ENCODE measurements at places on chromosomes 11 and 22.

DNA sequence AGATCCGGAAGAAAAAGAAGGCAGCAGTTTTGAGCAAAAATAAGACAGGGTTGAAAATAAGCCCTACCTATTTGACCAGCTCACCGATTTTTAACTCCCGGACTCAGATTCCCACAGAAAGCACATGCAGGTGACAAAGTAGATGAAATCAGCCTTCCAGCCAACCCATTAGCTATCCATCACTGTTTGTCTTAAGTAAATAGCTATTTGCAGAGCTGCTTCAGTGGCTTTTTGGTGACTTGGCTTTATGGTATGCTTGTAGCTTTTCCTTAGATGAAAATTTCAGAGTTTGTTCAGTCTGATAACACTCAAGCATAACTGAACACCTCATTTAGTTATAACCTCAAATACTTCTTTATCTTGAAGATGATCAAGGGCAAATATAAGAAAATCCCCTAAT is 192.6 kb downstream of the HIPK3 start:
- no peak for DNase-seq

- DNase-seq, result no peak
Measured at GRCh38 chr11:131886201-131886600, 515.8 kb downstream of the NTM start.

DNA sequence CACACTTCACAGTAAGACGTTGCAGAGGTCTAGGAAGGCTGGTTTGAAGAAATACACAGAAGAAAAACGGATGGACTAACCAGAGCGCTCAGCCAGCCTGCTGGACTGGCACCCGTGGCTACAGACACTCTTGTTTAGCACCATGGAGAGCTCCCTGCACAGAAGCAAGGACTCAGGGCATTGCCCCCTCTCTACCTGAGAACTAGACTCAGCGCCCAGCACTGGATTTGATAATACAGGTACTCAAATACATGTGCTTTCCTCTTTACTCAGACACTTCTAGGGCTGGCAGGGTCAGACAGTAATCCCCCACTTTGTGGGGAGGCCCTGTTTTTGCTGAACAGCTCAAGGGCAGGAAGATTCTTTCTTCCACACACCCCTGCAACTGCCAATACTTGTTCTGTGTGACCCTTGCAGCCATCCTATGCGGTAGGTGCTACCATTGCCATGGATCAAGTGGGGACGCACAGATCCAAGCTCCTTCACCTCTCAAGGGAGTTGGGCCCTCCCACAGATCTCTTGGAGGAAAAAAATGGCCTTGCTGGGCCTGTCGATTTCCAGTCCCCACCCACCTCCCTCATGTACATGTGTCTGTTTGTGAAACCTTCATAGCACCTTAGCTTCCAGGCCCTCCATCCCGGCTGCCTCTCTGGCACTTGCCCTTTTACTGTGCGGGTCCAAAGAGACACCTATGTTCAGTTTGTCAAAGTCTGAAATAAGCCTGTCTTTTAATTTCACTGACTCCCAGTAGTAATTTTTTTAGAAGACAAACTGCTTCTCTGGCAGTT is 5.1 kb upstream of the P2RX6 start:
- DNase-seq, result peak; percentile 85

GRCh38 chr22:49930596-49931412 is 12.4 kb downstream of the CRELD2 start:
- peak; percentile 79 for DNase-seq

DNA sequence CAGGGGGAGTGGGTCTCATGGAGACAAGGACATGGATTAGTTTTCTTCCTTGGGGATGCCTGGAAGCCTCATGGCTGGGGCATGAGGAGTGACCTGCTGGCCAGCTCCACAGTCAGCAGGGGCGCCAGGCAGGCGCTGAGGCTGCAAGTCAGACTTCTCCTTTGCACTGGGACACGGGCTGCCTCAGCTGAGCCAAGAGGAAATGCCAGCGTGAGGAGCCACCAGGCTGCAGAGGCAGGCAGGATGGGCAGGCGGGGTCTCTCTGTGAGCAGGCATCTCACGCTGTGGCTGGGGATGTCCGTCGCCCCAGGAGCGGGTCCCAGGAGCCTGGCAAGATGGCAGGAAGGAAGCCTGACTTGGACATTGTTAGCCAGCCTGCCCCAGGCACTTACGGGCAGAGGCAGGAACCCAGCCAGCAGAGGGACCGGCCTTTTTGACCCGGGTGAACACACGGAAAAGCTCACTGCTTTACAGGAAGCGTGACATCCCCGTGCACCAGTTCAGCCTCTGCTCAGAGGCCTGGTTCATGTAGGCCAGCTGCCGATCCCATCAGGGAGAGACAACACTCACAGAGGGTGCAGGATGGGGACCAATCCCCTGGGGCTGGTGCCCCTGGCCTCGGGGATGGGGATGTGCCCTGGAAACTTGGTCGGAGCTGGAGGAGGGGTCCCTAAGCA is 10.2 kb downstream of the GNB1L start:
- peak; percentile 58 for DNase-seq

DNA sequence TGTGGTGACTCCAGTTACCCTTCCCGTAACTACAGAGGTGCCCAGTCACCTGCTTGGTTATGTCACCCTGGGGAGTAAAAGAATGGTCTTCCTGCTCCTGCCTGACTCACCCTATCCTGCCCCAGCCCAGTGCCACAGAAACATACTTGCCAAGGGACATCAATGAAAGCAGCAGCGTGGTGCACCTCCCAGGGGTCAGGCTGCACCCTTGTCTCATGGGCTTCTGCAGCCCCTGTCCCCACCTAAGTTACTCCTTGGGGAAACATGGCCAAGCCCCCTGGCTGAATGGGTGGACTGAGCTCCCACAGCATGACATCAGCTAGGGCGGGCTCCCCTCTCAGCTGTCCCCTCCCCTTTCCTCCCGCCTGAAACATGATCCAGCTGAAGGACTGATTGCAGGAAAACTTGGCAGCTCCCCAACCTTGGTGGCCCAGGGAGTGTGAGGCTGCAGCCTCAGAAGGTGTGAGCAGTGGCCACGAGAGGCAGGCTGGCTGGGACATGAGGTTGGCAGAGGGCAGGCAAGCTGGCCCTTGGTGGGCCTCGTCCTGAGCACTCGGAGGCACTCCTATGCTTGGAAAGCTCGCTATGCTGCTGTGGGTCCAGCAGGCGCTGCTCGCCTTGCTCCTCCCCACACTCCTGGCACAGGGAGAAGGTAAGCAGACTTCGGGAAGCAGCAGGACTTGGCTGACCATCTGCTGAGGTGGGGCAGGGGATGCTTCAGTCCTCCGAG is at the start of gene HTR3A:
Gene HTR3A (plus strand): TSS at position 368 of the 730 bp plus-strand sequence. CDS start 218 bp downstream, at position 586.
- peak; percentile 91 for DNase-seq

DNA sequence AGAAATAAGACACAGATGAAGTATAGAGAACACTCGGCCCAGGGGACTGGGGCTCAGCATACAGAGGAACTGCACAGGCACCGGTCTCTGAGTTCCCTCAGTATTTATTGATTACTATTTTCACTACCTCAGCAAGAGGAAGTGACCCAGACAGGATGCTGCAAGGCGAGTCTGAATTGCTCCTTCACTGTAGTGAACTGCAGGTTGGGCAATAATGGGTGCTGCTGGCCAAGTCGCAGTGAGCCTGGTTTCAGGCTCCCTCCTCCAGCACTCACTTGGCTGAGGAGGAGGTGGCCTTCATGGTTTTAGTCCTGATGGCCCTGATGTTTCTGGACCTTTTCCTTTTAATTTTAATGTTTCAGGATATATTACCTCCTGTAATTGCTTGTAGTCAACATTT is 10.4 kb downstream of the OR52K2 start:
- no peak for DNase-seq

DNA sequence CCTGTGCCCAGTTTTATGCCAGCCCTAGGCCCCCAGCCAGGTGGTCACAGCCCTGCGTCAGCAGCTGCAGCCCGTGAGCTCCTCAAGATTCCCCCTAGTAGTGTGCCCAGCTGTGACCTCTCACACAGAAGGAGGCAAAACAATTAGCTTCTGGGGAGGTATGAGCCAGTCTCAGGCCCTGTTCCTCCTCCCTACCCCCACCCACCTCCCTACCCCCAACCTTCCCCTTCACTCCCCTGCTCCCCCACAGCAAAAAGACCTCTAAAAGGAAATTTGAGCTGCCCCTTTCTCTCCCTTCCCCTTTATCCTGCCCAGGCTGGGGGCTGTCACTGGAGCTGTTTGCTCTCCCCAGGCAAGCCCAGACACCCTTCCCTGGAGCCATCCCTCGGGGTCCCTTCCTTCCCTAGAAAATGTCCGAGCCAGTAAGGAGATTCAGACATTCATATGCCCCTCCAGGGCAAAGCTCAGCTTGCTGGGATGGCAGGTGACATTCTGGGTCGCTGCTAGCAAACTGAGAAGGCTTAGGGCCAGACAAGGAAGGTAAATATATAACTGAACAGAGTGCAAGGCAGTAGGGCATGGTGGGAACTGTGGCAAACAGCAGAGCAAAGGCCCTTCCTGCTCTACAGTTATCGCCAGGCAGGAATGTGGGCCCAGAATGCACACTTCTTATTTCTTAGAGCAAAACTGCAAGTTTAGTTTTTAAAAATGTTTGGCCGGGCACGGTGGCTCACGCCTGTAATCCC is 300.2 kb downstream of the MN1 start:
- DNase-seq, result no peak

- DNase-seq, result peak; percentile 6
Measured at GRCh38 chr11:9280655-9281301, 15.6 kb upstream of the DENND5A start.

- DNase-seq, result peak; percentile 53
Measured at GRCh38 chr11:121249039-121249663, 43.4 kb upstream of the SC5D start.

GRCh38 chr11:44749189-44749588 is 22.4 kb downstream of the TSPAN18 start:
- peak; percentile 19 for DNase-seq

- no peak for DNase-seq
Measured at GRCh38 chr11:14369598-14369997, 10.6 kb upstream of the RRAS2 start.

- DNase-seq, result no peak
Measured at GRCh38 chr11:93743291-93743690, 1.8 kb downstream of the C11orf54 start.

- no peak for DNase-seq
Measured at GRCh38 chr22:25351631-25352293, 132.3 kb downstream of the CRYBB2 start.

GRCh38 chr22:36286096-36286957 is 33.4 kb downstream of the APOL1 start:
- peak; percentile 97 for DNase-seq

DNA sequence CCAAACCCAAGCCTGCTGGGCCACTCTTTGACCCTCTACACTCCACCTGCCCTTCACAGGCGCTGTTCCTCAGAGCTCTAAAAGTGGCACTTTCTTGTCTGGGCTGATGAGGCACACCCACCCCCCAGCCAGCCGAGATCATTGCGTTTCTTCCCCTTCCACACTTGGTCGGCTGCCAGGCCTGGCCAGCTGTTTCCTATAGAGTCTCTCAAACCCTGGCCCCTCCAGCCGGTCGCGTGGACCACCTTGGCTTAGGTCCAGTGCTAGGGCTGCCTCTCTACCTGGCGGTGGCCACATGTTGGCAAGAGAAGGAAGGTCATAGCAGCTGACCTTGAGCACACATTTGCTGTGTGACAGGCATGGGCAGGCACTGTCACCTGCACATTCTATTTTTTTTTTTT is 60.6 kb downstream of the PPP6R2 start:
- DNase-seq, result no peak

DNA sequence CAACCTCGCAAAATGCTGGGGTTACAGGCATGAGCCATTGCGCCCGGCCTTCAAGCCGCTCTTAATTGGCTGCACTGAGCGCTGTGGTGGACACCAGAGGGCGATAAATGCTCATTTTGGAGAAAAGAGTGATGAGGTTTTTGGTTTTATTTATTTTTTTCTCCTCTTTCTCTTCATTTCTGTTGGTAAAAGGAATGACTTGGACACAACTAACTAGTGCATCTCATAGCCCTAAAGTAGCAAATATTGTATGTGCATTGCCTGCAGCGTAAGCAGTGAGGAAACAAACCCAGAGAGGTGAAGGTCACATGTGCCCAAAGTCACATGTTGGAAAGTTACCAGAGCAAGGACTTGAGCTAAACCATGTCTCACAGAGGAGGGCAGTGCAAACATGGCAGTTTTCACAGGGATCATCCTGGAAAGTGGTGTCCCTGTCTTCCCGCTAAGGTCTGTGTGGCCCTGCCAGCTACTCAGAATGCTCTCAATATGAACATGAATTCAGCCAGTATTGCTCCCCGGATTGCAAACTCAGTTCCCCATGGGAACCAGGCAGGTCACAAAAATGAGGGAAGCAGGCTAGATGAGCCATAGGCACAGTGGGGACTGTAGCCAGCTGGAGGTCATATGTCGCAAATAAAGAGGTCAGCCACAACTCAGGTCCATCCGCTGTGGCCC is 8.6 kb upstream of the CD82 start:
- peak; percentile 88 for DNase-seq

- DNase-seq, result no peak
Measured at GRCh38 chr11:6894097-6894496, 1.8 kb upstream of the OR2D2 start.

DNA sequence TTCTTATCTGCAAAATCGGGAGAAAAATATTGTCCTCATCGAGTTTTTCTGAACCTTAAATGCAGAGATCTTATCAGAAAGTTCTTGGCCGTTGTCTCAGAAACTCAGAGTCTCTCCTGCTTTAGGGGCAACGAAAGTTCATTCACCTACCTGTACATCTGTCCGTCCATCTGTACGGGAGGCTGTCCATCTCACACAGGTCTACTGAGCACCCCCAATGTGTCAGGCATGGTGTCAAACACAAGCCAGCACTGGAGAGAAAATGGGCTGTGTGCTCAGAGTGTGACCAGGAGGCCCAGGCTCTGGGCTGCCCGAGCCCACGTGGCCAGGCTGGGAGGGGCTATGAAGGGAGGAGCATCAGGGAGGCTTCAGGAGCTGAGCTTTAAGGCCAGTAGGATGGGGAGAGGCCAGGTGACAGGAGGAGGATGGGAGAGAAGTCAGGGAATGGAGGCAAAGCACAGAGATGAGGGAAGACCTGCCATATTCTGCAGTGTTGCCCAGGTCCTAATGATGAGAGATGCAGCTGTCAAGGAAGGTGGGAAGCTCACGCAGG is 62.4 kb upstream of the MYEOV start:
- peak; percentile 48 for DNase-seq

GRCh38 chr11:21415606-21416005 is 746.2 kb downstream of the NELL1 start:
- no peak for DNase-seq

- DNase-seq, result no peak
Measured at GRCh38 chr22:29493636-29494035, 13.6 kb downstream of the NEFH start.

DNA sequence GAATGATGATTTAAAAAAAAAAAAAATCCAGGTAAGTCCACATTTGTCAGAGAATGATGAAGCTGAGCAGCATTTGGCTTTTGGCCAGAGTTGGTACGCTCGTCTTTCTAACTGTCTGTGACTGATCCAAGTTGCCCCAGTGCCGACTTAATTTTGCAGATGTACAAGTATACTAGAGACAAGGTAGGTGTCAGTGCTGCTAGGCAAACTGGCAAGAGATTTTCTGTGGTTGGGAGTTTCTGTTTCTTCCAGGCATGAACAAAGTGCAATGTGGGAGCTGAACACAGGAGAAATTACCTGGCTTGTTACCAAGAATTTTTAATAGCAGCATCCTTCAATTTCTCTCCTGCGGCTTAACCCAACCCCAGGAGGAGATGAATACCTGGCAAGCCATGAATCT is 307.7 kb downstream of the BUD13 start:
- no peak for DNase-seq
